ENCODE measurements at places on chromosomes 3 and 15.

DNA sequence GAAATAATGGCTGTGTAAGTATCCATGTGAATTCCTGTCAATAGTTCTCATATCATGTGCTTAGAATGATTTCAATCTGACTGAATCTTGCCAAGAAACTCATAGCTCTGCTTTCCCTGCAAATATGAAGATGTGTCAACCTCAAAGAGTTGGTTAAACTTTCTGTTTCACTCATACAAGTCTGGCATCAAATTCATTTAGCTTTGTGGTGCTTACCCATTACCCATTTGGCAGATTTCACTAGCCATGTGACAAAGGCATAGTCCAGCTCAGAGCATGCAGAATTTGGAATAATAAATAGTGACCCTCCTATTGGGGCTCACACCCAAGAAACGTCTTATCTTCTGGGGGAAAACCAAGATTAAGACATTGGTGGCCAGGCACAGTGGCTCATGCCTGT, 256.6 kb upstream of the TPRG1 start:
- no peak for DNase-seq

DNA sequence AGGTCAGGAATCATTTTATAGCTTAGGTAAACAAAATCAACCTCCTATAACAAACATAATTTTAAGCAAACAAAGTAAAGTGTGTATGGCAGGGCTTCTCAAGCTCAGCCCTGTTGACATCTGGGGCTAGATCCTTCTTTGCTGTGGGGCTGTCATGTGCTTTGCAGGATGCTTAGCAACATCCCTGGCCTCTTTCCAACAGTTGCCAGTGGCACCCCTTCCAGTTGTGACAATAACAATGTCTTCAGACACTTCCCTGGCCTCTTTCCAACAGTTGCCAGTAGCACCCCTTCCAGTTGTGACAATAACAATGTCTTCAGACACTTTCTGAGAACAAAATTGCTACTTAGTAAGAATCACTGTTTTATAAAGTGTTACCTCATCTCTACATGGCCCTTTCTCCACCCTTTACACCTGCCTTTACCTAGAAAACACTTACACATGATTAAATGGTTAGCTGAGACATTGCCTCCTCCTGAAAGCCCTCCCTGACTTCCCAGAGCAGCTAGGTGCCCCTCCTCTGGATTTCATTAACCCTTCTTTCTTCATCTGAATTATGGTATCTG, 194.0 kb upstream of the LMCD1 start:
- DNase-seq: no peak

DNA sequence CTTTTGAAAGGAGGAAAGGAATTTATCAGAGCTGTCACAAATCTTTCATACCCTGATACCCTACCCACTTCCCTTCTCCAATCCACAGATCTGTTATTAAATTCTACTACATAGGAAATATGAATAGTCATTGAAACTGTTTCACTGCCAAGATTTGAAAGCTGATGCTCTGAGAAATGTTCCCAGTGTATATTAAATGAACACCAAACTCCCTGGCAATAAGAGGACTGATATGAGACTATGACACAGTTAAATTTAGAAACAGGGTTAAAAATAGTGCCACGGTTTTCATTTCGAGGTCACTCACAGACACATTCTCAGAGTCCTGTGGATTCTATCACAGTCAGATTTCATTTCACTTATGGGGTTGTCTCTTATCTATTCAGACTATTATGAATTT, 27.2 kb upstream of the GBE1 start:
- DNase-seq: no peak

DNA sequence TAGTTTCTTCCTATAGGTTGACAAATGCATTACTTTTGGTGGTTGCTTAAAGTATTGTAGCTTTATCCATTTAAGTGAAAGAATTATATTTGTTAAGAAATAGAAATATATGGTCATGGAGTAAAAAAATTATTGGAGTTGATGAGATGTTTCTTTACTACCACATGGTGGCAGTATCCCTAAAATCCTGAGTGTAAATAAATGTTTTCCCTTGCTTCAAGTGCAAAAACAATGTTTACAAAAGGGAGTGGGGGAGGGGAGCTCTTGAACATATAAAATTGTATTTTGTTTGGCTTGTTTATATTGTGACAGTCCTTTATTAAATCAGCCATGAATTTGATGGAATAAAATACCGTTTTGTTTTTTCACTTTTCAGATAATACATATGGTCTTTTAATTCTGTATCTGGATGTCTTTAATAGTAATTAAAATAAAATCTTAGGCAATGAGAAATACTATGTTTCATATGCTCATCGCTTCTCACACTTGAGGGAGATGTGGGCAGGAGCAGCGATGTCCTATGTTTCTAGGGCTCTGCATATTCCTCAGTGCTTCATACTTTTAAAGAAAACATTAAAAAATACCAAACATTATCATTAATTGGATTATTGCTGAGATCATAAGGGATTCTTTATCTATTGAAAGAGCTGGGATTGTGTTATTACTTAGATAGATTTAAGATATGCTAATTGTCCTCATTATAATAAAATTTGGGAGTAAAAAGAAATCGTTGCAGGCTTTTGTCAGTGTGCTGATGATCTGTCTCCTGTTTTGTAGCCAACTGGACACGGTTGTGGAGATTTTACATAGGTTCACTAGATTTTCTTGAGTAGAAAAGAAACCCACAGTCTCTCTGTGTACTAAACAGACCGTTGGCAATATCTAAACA, 349.7 kb downstream of the TUSC7 start:
- DNase-seq: peak; percentile 79

- DNase-seq: no peak
These were observed 456.3 kb upstream of the ARRDC4 start for GRCh38 chr15:97504031-97504792.

GRCh38 chr3:58824285-58824684, 157.7 kb upstream of the FAM3D start:
- peak; percentile 93 for DNase-seq

DNA sequence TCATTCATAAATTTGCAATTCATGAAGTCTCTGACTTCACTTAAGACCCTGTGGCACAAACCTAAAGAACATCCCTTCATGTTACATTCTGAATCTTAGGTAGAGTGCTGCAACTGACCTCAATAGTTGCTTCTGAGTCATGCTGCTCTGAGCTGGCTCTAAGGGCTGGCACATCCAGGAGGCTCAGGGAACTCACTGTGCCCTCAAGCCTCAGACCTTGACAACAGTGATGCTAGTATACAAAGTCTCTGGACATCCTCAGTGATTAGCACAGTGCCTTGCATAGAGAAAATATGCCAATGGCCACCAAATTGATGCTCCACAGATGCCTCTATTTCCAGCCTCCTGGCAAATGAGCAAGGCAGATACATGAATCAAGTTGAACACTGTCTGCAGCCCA, 740.9 kb upstream of the LMCD1 start:
- DNase-seq: no peak

GRCh38 chr3:127747751-127748521, 74.4 kb downstream of the MGLL start:
- DNase-seq: no peak

DNA sequence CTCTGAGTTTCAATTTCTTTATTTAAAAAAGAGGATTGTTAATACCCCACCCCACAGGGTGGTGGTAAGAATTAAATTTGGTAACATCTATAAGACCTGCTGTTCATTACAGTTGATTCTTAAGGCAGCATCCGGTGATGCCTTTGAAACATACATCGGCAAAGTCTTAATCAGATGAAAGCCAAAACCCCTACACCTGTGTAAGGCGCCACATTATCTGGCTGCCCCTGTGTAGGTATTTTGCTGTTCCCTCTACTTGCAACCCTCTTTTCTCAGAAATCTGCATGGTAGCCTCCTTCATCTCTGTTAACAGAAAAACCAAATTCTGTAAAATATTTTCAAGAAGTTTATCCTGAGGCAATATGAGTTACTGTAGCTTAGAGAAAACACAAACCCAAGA, 90.0 kb downstream of the ST6GAL1 start:
- DNase-seq: no peak

GRCh38 chr3:61154457-61155198, 96.6 kb downstream of the FHIT start:
- peak; percentile 84 for DNase-seq

DNA sequence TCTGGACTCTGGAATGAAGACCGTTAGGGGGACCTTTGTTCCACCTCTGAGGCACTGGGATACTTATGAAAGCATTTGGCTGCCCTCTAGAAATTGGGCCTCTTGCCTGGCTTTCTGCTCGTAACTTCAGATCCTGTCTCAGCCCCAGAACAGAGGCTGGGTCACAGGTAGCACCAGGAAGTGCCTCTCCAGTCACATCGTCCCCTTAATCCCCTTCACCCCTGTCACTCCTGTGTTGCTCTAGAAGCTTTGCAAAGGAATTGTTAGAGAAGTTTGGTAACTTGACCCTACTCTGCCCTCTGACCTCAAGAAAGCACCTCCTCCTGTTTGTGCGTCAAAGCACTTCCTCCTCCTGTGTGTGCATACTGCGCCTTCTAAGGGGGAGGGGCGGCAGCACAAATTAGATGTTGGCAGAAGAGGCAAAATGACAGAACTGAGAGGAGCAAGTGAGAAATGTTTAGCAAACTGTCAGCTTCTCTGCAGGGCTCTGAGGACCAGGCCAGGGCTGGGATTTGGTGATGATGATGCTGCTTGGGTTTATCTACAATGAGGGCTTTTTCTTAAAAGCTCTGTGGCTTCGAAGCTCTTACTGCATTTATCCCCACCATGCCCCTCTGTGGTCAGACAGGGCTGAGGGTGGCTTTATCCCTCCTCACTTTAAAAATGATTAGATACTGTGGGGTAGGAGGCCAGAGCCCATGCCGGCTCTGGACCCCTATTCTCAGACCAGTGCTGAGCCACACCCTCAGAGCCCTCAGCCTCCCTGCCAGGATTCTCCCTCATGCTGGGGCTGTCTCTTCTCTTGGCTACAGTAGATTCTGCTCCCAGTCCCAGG, 76.2 kb downstream of the LARS2 start:
- no peak for DNase-seq

- DNase-seq: no peak
These were observed 205.0 kb downstream of the FEZF2 start for GRCh38 chr3:62168356-62168755.

DNA sequence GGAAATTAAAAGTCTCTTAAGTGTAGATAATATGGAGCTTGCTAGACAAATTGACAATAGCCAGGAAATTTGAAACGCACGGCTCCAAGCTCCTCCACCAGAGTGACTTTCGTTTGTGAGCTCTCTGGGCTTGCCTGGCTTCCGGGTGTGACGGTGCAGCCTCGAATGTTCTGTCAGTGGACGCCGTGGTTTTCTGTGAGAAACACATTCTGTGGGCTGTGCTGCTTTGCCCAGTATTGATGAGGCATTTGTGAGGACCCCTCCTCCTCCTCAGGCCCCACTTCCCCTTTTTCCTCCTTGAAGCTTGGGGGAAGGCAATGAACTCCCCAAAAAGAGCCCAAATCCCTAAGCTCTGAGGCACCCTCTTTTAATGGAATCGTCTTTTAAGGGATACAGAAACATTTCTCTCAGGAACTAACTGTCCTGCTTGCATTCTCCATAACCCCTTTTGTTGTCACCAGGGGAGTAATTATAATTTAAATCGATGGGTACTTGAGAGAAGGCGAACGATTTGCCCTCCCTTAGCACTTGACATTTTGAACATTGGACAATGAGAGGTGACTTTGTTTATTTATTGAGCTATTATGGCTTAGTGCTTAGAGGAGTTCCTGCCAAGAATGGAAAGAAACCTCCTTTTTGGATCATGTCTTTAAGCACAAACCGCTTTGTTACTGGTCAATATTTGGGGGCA, 40.8 kb downstream of the POLR2M start:
- no peak for DNase-seq

DNA sequence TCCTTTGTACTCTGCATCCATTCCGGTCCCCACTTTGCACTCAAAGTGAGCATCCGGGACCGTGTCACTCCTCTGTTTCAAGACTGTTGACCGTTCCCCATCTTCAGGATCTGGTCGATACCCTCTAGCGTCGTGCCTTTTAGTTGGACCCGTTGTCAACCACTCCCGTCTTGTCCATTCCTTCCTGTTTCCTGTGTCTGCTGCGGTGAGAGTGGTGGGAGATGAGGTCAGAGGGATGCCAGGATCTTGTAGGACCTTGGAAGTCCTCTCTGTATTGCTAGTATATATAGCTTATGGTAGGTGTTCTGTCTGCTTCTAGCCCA, 624 bp downstream of the BRK1 start:
- no peak for DNase-seq

DNA sequence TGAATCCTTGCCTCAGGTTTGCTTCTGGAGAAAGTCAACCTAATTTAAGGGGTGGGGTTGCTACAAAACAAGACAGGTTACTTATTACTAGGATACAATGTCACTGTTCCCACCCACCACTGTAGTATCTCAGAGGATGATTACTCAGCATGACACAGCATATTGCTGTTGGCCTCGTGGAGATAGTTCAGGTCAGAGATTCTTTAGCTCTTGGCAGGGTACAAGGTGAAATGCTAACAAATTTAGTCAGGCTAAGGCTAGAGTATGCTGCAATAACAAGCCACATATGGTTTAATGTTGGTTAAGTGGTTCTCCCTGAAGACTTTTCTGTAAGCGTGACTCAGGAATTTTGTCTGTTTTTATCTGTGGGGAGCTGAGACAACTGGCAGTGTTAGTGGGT, 161.8 kb downstream of the EDEM1 start:
- DNase-seq: no peak

DNA sequence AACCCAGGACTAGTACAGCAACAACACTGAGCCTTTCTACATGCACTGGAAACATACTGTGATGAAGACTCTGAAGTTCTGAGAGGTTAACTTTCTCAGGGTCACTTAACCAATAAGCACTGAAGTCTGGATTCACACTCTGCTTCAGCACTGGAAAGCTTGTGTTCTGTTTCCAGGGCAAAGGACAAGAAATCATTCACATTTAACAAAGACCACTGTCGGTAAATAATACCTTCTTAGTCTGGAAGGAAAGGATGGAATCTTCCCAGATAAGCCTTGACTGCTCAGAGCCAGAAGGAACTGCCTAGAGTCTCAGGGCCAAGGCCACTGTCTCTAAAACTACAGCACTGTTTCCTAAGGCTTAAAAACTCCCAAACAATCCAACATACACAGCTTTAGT, 4.3 kb upstream of the GLYCTK start:
- DNase-seq: no peak

- no peak for DNase-seq
These were observed 223.0 kb downstream of the TBL1XR1 start for GRCh38 chr3:176974279-176974678.

DNA sequence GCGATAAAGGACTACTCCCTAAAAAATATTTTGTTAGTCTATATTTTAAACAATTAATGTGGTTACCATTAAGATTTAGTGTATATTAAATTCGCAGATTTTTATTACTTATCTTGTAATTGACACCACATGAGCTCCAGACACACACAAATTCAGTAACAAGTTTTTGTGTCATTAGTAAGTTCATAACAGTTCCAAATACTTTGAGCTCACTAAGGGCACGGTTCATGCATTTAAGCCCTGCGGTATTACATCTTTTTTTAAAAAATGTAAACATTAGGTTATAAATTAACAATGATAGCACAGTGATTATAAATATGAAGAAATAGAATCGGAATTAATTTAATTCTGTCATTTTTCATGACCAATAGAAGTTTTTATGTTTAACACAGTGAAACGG, 317.3 kb downstream of the ZNF385D start:
- no peak for DNase-seq
